ENCODE measurements at places on chromosomes 6 and 20.

DNA sequence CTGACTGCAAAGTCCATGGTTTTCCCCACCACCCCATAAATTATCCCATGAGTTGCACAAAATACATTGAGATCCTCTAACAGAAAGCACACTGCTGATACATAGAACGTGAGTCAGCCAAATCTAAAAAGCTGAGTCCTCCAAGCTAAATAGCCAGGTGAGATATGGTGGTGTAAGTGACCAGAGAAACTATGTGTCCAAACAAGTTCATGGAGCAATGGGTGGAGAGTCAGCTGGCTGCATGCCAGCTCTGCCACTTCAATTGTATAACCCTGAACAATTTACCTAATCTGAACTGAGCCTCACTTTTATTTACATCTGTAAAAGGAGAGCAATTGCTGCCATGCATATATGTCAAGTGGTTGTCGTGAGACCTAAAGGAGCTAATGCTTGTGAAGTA, 9.7 kb downstream of the SNAP25 start:
- DNase-seq: no peak

DNA sequence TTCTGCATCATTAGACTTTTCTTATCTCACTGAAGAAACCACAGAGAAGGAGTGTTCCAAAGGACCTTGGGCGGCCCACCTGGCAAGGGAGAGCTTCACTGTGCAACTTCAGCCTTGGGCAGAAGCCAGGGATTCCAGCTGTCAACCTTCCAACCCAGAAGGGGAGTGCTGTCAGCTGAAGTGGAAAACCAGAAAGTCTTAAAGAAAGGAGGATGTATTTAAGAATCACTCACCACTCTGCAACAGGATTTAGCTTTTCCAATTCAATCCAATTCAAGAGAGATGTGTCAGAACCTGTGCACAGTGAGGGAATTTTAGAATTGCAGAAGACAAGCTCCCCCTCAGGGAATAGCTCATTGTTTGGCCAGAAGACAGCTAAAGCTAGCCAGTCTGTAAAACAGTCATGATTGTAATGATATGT, 553.7 kb downstream of the CD83 start:
- DNase-seq: no peak

GRCh38 chr6:49606721-49607390, 29.8 kb downstream of the RHAG start:
- DNase-seq: peak; percentile 28

- DNase-seq: peak; percentile 68
These were observed 165.1 kb upstream of the SLC24A3 start for GRCh38 chr20:19047040-19047950.

DNA sequence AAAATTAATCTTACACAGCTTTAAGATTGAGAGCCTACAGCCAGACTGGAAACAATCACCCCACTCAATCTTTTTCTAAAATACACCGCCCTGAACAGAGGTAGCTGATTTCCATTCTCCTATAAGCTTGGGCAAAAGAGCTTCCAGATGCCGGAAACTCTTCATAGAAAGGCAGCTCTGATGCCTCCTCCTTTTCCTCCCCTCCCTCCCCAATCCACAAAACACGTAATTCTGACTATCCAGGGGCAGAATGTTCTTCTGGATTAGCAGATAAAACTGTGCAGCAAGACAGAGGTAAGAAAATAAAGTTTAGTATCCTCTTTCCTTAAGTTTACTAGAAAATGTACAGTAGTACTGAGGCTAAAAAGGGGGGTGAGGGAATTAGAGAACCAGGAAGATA, 15.8 kb downstream of the ADNP start:
- no peak for DNase-seq

All from mucosa of gallbladder (tissue), 1 donor.